C1 segment of cervical spinal cord (tissue), 14 donors: ENCODE measurements at places on chromosomes 1 and 21.

DNA sequence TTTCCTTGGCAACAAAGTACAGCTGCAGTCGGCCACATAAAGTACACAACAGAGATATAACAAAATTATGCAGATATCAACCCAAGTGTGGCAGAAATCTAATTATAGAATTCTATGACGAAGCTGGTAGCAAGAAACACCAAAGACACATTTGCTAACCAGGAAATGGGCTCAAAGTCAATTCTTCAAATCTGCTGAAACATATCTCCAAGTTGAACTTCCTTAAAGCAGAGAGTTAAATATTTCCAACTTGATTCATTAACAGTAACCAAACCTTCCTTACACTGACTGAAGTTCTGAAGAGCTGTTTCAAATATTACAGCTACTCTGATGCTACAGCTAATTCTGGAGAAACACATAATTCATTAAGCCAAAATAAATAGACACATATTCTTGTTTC lies 67.6 kb upstream of the SDC3 start:
- no peak for DNase-seq

- no peak for DNase-seq
Measured at GRCh38 chr1:227548119-227548397, 15.3 kb upstream of the ZNF678 start.

GRCh38 chr1:198300451-198300850 lies 143.7 kb downstream of the NEK7 start:
- no peak for DNase-seq

DNA sequence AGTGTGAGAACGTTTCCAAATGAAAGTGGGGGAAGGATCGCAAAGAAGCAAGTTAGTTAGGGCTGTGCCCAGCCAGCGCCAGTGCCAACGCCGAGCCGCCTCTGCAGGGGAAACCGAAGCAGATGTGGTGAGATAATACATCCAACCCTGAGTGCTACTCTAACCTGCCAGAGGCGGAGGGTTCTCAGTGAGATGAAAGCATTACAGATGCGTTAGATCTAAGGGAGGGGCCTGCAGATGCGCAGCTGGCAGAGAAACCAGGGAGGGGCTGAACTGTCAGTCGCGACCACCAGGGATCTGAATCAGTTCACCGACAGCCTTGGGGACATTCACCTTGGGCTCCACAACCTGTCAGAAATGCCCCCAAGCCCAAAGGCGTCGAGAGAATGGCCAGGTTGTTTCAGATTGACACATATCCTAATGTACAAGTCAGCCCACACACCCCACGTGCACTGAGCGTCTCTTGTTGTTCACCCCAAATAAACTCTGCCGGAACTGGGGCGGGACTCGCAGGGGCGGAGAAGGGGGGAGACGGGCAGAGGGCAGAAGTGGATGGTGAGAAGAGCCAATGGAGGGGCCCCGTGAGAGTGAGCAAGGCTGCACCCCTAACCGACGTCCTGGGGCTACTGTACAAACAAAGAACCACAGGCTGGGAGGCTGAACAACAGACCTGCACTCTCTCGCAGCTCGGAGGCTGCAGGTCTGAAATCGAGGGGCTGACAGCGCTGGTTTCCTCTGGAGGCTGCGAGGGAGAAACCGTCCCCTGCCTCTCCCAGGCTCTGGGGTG lies 8.7 kb upstream of the UMODL1 start:
- DNase-seq = no peak

GRCh38 chr1:7208647-7209180 lies 423.5 kb downstream of the CAMTA1 start:
- DNase-seq = no peak

GRCh38 chr1:156198831-156199349 lies 5.0 kb downstream of the SLC25A44 start:
- DNase-seq = no peak

DNA sequence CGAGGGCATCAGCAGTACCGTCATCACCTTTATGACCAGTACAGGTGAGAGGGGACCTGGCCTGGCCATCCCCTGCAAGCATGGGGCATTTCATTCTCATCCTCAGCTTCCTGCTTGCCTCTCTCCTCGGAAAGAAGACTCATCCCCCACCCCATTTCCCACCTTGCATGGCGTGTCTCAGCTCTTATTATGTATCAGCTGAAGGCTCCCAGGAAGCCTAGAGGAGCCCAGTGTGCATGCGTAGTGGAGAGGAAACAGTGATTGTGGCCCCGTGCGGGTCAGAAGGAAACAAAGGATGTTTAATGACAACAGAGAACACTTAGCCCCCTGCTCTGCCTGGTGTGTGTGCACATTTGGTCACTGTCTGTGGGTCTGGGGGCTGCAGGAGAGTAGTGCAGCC lies 40.3 kb upstream of the CNTN2 start:
- DNase-seq = no peak

- no peak for DNase-seq
Measured at GRCh38 chr1:70441392-70442035, 30.4 kb downstream of the CTH start.

- DNase-seq = no peak
Measured at GRCh38 chr1:43878854-43879253, 54.7 kb upstream of the ARTN start.

GRCh38 chr21:33976082-33977016 lies 60.7 kb upstream of the ATP5PO start:
- DNase-seq = no peak
